ENCODE measurements at places on chromosomes 13 and 19.

DNA sequence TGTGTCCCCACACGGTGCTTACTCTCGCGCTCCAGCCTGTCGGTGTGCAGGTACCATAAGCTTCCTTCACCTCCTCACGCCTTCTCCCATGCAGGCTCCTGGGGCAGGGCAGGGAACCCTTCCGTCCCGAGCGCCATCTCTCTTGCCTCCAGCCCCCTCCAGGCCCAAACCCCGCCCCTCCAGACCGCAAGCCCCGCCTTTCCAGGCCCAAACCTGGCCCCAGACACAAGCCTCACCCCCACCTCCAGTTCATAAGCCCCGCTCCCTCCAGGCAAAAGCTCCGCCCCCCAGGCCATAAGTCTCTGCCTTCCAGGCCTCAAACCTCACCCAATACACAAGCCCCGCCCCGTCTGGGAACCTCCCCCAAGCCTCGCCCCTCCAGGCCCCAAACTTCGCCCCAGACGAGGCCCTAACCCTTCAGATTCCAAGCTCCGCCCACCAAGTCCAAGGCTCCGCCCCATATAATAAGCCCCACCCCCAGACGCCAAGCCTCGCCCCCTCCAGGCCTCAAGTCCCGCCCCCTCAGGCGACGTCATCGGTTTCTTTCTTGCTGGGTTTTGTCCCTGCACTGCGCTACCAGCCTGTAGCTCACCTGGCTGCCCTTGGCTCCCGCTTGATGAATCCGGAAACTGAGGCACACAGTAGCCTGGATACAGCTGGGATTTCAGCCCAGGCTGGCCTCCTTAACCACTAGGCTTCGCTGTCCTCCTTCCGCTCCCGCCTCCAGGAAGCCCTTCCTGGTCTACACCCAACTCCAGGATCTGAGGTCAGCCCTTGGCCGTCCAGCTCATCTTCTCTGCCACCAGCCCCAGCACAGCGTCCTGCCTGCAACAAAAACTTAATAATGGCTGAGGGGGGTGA lies 16.1 kb downstream of the MKNK2 start:
- peak; percentile 34 for DNase-seq

- DNase-seq = no peak
Measured at GRCh38 chr13:41299316-41300094, 11.6 kb upstream of the NAA16 start.

- DNase-seq = no peak
Measured at GRCh38 chr13:109730812-109731335, 55.5 kb downstream of the IRS2 start.

DNA sequence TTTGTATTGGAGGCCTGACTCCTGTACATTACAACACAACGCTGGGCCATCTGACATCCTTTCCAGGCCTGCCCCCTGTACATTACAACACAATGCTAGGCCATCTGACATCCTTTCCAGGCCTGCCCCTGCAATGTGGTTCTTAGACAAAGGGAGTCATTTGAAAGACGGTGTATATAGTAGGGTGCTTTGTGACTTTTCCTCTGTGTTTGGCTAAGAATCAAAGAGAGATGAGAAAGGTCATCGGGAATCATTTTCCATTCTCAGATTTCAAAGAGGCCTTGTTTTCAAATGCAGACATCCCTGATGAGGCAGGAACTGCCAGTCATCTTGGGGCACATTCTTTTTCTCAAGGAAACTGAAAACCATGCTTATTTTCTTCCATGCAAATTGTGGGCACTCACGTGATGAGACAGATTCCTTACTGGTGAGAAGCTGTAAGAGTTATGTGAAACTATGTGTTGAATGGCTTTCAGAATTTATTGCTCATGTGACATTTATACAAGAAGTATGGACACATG lies 551.6 kb downstream of the MYO16 start:
- no peak for DNase-seq

- no peak for DNase-seq
Measured at GRCh38 chr13:113090415-113090770, 15.2 kb upstream of the F7 start.

DNA sequence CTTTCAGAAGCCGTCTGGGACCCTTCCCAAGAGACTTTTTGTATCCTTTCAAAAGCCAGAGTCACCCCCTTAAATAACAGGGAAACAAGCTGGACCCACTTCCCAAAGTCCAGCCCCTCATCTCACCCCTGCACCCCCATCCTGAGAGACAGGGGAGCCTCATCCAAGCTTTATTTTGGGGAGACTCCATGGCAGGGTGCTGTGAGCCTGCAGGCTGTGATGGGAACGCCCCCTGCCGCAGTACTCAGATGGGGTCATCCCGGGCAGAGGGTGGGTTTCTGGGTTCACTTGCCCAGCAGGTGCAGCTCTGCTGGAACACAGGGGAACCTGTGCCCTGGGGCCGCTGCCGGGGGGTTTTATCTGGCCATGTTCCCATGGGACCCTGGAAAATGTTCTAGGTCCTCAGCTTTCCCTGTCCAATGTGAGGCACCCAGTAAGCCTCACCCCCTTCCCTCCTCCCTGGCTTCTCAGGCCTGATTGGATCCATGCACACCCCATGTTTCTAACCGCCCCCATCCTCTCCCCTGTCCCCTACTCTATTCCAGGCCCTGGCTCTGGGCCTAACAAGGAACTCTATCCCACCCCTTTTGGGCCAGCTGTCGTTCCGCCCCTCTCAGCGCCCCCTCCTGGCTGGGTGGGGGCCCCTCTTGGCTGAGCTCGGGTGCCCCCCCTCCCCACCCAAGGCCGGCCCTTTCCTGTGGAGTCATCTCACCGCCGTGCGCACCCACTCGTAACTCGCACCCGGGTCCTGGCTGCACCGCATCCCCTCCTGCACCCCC lies 1.0 kb downstream of the HIF3A start:
- no peak for DNase-seq

- no peak for DNase-seq
Measured at GRCh38 chr19:2385053-2385721, 25.1 kb downstream of the TMPRSS9 start.

DNA sequence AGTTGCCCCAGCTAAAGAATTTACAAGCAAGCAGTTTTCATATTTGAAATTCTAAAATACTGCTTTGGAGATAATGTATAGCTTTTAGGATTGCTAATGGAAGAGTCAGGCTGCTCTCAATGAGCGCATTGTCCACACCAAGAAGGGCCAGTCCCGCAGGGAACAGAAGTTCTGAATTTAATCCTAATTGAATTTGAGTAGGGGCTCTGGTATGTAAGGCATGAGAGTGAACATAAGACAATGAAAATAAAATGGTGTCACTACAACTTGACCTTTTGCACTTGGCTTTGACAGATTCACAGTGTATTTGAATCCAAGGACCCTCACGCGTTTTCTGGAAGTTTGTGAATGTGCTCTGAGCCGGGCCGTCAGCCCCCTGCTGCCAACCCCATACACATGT lies 32.6 kb downstream of the RAB20 start:
- no peak for DNase-seq

GRCh38 chr13:110323172-110323891 lies 16.2 kb downstream of the COL4A2 start:
- no peak for DNase-seq

- no peak for DNase-seq
Measured at GRCh38 chr13:113749507-113749906, 9.5 kb upstream of the TMEM255B start.

GRCh38 chr19:14545716-14546082 lies 16.3 kb downstream of the TECR start:
- DNase-seq = no peak

DNA sequence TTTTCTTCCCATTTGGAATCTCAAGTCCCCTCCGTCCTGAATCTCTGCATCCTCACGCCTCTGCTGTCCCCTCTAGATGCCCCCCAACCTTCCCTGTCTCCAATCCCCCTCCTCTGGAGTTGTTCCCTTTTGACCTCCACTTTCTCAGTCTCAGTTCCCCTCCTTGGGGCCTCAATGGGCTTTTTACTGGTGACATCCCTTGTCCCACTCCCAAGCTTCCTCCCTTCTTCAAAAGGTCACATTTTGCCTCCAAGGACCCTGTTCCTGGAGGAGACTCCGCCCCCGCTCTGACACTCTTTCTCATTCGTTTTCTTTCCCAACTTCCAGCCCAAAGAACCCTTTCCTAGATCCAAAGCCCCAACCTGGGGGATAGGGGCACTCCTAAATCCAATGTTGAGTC lies 1.0 kb downstream of the AP2S1 start:
- DNase-seq = no peak

- no peak for DNase-seq
Measured at GRCh38 chr19:45553464-45553863, 31.1 kb downstream of the OPA3 start.

- DNase-seq = no peak
Measured at GRCh38 chr13:100521851-100522617, 66.6 kb downstream of the GGACT start.

DNA sequence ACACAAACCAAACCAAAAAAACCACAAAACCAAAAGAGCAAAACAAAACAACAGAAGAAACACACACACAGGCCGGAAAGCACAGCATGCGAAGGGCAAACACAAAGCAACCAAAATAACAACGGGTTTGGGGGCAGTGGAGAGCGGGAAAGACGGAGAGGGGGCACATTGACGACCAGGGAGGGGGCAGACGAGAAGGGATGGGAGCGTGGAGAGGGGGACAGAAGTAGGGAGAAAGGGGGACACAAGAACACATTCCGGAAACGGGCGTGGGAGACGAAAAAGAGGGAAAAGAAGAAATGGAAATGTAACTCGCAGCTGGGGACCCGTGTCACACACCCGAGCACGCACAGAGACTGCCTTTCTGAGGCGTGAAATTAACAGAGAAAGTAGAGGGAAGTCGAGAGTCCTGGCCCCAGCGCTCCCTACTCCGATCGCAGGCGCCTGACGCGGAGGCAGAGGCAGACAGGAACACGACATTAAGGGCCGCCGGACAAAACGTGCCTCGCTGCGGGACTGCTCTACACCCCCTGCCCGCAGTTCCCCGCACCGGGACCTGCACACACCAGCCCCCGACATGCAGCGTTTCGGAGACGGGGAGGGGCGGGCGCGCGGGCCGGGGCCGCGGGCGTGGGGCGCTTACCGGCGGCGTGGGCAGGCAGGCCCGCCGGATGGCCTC lies 652 bp downstream of the POU4F1 start:
- DNase-seq = no peak

DNA sequence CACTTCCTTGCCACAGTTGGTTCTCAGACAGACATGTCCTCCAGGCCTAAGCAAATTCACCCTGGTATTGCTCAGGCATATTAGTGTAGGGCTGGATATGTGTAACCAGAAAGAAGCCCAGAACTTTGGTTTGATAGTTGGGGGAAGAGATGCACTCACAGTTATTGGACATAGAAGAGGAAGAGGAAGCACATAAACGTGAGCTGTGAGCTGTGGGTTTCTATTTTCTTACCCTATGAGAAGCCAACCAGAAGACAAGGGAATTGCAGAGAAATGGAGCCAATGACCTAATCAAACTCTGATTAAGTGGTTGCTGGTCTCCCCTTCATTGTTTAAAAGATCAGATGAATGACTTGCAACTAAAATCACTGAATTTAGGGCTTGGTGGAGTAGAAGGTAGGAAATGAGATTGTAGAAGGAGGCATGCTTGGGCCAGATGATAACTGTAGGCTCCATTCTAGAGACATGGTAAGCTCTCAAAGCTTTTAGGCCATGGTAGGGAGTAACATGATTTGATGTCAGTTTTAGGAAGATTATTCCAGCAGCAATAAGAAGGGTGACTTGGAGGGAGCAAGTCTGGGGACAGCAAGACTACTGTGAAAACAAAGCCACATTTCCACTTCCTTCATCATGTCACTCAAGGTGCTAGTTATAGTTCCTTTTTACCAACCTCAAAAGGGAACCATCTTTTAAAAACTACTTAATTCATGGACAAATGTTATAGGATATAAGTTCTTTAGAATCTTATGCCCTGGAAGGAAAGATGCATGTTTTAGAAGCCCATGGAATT lies 24.1 kb upstream of the WDFY2 start:
- no peak for DNase-seq
